ENCODE measurements at places on chromosomes 5 and 9. TPM values are rescaled to one million over a fixed set of nuclear protein-coding genes. Genes with fewer than 3 reads are reported as not detected.

GRCh38 chr5:108382784-108383330 is 959 bp upstream of the FBXL17 start:
- H3K4me1 ChIP-seq = peaks cover 12% of the 10 kb centered on the region
- no peaks in the 10 kb centered on the region for H3K36me3 ChIP-seq
- H3K27me3 ChIP-seq = no peaks in the 10 kb centered on the region
- peak; percentile 16 for DNase-seq
- peak overlapping the region; percentile 98 for H3K27ac ChIP-seq

- H3K4me1 ChIP-seq = peaks cover 6% of the 10 kb centered on the region
- H3K27ac ChIP-seq = no peak overlapping the region
- H3K36me3 ChIP-seq = no peaks in the 10 kb centered on the region
- no peaks in the 10 kb centered on the region for H3K27me3 ChIP-seq
Measured at GRCh38 chr5:135105105-135105484, 71.1 kb upstream of the PITX1 start.

GRCh38 chr5:157828105-157828943 is 30.6 kb downstream of the CLINT1 start:
- H3K27me3 ChIP-seq = no peaks in the 10 kb centered on the region
- DNase-seq = no peak
- H3K36me3 ChIP-seq = no peaks in the 10 kb centered on the region
- peaks cover 11% of the 10 kb centered on the region for H3K4me1 ChIP-seq
- peak overlapping the region; percentile 73 for H3K27ac ChIP-seq

GRCh38 chr5:88677943-88678769 is 204.8 kb downstream of the MEF2C start:
- no peaks in the 10 kb centered on the region for H3K36me3 ChIP-seq
- H3K27me3 ChIP-seq = peaks cover 98% of the 10 kb centered on the region
- H3K4me1 ChIP-seq = peaks cover 8% of the 10 kb centered on the region
- no peak overlapping the region for H3K27ac ChIP-seq
- no peak overlapping the region for H3K4me3 ChIP-seq

DNA sequence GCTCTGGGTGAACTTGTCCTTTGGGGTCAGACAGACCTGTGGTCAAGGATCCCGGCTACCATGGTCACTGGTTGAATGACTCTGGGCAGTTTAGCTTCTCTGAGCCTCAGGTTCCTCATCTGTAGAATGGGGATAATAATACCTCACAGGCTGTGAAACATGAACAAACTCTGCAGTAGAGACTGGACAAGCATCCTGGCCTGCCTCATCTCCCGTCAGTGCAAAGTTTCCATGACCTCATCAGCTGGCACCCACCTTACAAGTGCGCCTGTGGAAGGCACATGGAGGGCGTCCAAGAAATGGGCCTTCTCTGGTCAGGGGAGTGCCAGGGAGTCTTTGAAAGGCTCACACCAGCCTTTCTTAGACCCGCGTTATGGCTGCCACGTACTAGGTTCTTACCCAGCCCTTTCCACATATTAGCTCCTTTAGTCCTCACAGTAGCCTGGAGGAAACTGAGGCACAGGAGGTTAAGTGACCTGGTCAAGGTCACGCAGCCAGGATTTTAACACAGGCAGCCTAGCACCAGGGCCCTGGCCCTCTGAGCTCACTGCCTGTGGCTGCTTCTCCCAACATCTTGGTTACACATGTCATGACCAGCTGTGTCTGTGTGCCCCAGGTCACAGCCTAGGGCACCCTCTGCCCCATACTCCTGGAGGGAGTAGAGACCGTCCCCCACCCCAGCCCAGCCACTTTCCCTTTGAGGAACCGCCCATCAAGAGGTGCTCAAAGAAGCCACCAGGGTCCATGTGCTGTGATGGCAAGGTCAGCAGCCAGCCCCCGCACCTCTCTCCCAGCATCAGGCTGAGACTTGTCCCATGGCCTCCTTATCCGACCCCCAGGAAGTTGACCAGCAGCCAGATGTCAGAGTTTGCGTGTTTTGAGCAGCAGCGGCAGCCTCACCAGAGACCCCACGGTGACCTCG is 39.4 kb upstream of the RPL26L1 start:
- DNase-seq = peak; percentile 27
- H3K27me3 ChIP-seq = no peaks in the 10 kb centered on the region
- peak overlapping the region; percentile 52 for H3K27ac ChIP-seq
- no peaks in the 10 kb centered on the region for H3K36me3 ChIP-seq
- H3K4me1 ChIP-seq = peaks cover 8% of the 10 kb centered on the region
- H3K4me3 ChIP-seq = no peak overlapping the region

- DNase-seq = no peak
- no peaks in the 10 kb centered on the region for H3K27me3 ChIP-seq
- H3K36me3 ChIP-seq = no peaks in the 10 kb centered on the region
- H3K4me3 ChIP-seq = no peak overlapping the region
- H3K4me1 ChIP-seq = peaks cover 5% of the 10 kb centered on the region
- H3K27ac ChIP-seq = peak overlapping the region; percentile 31
Measured at GRCh38 chr5:156497804-156498208, 170.8 kb downstream of the SGCD start.

HCN1 gene
- not detected for total RNA-seq

PCDHA3 gene
- 0.32 TPM for total RNA-seq
